ENCODE measurements at places on chromosomes 16 and 17. TPM values are rescaled to one million over a fixed set of nuclear protein-coding genes. Genes with fewer than 3 reads are reported as not detected.

DNA sequence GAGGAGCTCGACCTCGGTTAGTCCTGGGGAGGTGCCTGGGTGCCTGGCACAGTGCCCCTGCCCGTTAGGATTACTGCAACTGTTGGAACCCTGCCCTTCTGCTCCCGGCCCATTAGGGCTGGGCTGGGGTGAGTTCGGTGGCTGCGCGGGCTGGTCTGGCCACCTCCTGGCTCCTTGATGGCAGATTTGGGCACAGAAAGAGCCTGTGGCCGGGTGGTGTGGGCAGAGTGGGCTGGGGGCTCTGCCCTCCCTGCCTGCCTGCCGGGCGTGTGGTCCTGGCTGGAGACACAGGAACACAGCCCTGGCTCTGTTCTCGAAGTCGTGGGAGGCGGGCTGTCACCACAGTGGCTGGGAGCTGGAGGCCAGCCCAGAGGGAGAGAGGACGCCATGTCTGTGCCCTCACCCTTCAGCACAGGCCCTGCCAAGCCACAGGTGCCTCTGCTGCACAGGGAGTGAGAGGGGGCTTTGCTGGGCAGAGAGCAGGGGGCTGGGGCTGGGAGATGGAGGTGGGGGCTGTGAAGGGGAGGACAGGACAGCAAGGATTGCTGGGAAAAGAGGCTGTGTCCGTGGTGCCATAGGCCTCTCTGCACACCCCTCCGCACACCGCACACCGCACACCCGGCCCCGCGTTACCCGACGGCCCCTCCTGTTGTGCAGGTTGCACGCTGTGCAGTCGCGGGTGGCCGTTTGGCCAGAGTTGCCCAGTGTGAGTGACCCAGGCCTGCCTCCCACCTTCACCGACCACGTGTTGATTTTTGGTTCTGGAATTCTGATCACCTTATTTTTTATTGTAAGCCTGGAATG is 236.6 kb upstream of the GSE1 start:
- H3K36me3 ChIP-seq, result no peaks in the 10 kb centered on the region
- H3K27ac ChIP-seq, result no peak overlapping the region

DNA sequence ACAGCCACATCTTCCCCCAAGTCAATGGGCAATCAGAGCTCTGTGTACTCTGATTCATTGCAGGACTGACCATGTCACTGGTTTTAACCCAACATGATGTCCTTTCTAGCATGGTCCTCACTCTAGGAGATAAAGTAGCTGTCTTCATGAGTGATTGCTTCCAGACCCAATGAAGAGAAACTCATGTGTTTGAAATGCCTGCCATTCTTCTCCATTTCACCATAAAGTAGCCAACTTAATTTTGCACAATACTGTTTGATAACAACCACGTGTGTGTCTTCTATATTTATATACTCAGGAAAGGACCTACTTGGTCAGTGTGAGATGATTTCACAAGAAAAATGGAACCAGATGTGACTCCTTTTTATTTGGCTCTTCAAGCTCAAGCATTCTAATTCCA is 172.5 kb downstream of the AXIN2 start:
- H3K4me1 ChIP-seq, result peaks cover 6% of the 10 kb centered on the region
- H3K4me3 ChIP-seq, result no peak overlapping the region
- DNase-seq, result no peak
- H3K27ac ChIP-seq, result no peak overlapping the region
- no peaks in the 10 kb centered on the region for H3K27me3 ChIP-seq

DNA sequence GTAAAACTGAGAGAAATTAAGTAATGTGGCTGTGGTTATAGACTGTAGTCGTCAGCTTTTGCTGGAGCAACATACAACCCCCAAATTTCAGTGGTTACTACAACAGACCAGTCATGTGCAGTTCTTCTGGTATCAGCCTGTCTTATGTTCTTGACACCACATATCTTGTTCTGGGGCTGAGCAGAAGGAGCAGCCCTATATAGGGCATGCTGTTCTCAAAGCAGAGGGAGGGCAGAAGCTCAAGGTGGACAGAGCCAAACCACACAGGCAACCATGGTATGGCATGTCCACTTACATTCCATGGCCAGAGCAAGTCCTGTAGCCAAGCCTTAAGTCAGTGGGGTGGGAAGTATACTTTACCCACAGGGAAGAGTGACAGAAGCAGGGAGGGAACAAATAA is 7.7 kb downstream of the PRKAR1A start:
- H3K27ac ChIP-seq, result no peak overlapping the region
- H3K36me3 ChIP-seq, result peaks cover 49% of the 10 kb centered on the region
- DNase-seq, result no peak
- no peak overlapping the region for H3K4me3 ChIP-seq
- H3K27me3 ChIP-seq, result no peaks in the 10 kb centered on the region

- H3K4me3 ChIP-seq, result no peak overlapping the region
- no peaks in the 10 kb centered on the region for H3K27me3 ChIP-seq
- no peaks in the 10 kb centered on the region for H3K4me1 ChIP-seq
- no peak for DNase-seq
- no peak overlapping the region for H3K27ac ChIP-seq
Observed at GRCh38 chr16:85041219-85042166, 13.9 kb downstream of the KIAA0513 start.

DNA sequence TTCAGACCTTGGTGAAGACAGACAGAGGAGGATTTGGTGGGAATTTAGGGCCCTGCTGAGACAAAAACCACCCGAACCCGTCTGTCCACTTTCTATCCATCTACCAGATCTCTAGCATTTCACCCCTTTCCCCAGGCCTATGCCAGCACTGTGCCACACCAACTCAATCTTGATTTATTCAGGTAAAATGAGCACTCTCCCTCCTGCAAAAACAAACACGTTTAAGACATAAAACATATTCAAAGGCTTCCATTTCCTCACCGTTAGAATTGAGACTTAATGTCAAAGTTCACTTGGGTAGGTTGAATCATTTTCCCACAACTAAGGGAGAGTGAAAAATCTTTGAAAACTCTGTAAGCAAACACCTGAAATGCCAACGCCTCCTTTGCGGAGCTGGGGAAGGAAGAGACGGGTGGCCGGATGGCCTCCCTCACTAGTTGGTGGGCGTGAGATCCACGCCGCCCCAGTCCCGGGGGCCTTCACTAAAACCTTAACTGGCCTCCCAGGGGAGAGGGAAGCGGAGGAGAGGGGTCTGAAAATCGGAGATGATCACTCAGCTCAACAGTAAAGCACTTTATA is 862 bp downstream of the DCAKD start:
- peak overlapping the region; percentile 86 for H3K4me3 ChIP-seq
- peaks cover 11% of the 10 kb centered on the region for H3K36me3 ChIP-seq
- peaks cover 26% of the 10 kb centered on the region for H3K4me1 ChIP-seq

DNA sequence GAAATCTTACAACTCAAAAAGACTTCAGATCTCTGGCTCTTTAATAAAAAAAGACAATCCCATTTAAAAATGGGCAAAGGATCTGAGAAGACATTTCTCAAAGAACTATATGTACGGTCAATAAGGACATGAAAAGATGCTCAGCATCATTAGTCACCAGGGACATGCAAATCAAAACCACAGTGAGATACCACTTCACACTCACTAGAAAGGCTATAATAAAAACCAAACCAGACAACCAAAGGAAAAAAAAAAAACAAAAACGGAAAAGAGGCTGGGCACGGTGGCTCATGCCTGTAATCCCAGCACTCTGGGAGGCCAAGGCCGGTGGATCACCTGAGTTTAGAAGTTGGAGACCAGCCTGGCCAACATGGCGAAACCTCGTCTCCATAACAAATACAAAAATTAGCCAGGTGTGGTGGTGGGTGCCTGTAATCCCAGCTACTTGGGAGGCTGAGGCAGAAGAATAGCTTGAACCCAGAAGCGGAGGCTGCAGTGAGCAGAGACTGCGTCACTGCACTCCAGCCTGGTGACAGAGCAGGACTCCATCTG is 1.7 kb upstream of the NPIPB7 start:
- H3K36me3 ChIP-seq, result peaks cover 14% of the 10 kb centered on the region
- no peak overlapping the region for H3K27ac ChIP-seq
- H3K4me1 ChIP-seq, result peaks cover 4% of the 10 kb centered on the region
- H3K27me3 ChIP-seq, result no peaks in the 10 kb centered on the region
- no peak overlapping the region for H3K4me3 ChIP-seq
- DNase-seq, result peak; percentile 14

- H3K36me3 ChIP-seq, result peaks cover 7% of the 10 kb centered on the region
- H3K4me1 ChIP-seq, result peaks cover 36% of the 10 kb centered on the region
- peaks cover 22% of the 10 kb centered on the region for H3K27me3 ChIP-seq
- peak within 1 kb of the TSS; percentile 88 for H3K27ac ChIP-seq
- peak within 1 kb of the TSS; percentile 92 for H3K4me3 ChIP-seq
Observed at GRCh38 chr17:17476865-17477467, at the start of gene MED9. MED9 (plus strand) TSS chr17:17477000; CDS start chr17:17477042, 42 bp downstream.

DNA sequence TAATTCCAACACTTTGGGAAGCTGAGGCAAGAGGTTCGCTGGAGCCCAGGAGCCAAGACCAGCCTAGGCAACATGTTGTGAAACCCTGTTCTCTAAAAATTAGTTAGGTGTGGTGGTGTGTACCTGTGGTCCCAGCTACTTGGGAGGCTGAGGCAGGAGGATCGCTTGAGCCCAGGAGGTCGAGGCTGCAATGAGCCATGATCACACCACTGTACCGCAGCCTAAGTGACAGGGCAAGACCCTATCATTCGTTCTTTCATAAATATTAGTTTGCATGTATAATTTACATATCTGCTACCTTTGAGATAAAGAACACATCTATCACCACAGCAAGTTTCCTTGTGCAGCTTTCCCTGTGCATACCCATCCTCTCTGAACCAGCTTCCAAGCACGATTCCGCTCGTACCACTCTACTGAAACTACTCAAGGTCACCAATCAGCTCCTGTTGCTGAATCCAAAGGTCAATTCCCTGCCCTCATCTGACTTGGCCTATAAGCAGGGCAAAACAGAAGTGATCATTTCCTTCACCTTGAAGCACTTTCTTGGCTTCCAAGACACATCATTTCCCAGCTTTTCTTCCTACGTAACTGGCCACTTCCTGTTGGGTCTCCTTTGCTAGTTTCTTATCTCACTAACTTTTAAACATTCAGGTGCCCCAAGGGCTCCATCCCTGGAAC is 49.1 kb downstream of the GRB2 start:
- DNase-seq, result no peak
- H3K36me3 ChIP-seq, result peaks cover 31% of the 10 kb centered on the region
- H3K4me1 ChIP-seq, result peaks cover 42% of the 10 kb centered on the region

GRCh38 chr17:48012151-48012520 is 25.5 kb downstream of the COPZ2 start:
- H3K4me3 ChIP-seq, result peak overlapping the region; percentile 89
- H3K4me1 ChIP-seq, result peaks cover 22% of the 10 kb centered on the region
- peak overlapping the region; percentile 9 for H3K27ac ChIP-seq
- peaks cover 28% of the 10 kb centered on the region for H3K27me3 ChIP-seq
- H3K36me3 ChIP-seq, result no peaks in the 10 kb centered on the region

GRCh38 chr16:67965668-67966548 is 2.5 kb downstream of the SLC12A4 start:
- DNase-seq, result no peak
- H3K36me3 ChIP-seq, result peaks cover 5% of the 10 kb centered on the region
- H3K4me1 ChIP-seq, result peaks cover 22% of the 10 kb centered on the region
- no peak overlapping the region for H3K27ac ChIP-seq

GRCh38 chr16:30142672-30143346 is 19.8 kb upstream of the MAPK3 start:
- peak overlapping the region; percentile 7 for H3K4me3 ChIP-seq
- DNase-seq, result no peak
- no peaks in the 10 kb centered on the region for H3K36me3 ChIP-seq
- H3K27ac ChIP-seq, result peak overlapping the region; percentile 31
- no peaks in the 10 kb centered on the region for H3K27me3 ChIP-seq

- no peak overlapping the region for H3K27ac ChIP-seq
- H3K36me3 ChIP-seq, result peaks cover 8% of the 10 kb centered on the region
- DNase-seq, result no peak
- no peak overlapping the region for H3K4me3 ChIP-seq
Observed at GRCh38 chr17:78724544-78724943, 57.5 kb downstream of the CYTH1 start.

CNTNAP1 gene
- total RNA-seq, result 4.6 TPM

GRAP gene
- 30.3 TPM for total RNA-seq

ARHGAP44 gene
- not detected for total RNA-seq

ITPRIPL2 gene
- total RNA-seq, result 1.4 TPM

All from activated naive CD8-positive, alpha-beta T cell treated with anti-CD3 and anti-CD28 coated beads, Interleukin-2, amount 10 ng/mL, durations not matched to agents 7 days and 5 days (primary cell).